ENCODE measurements at places on chromosomes 1 and 21.
A peak's percentile ranks its signal among the peaks of the same experiment; 100 is the strongest.

DNA sequence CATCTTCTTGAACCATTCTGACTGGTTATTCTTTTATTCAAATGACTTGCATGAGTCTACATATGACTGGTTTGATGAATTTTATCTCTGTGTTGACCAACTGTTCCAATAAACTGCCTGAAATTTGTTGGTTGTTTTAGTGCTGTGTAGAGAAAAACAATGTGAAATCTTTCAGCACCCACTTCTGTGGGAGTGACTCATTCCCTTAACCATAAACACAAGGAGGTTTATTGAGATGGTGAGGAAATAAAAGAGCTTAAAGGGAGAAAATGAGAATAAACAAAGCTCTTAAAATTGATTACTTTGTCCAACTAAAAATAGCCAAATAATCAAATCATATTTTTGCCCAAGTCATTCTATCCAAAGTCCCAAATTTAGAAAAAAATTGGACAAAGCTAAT, 341.1 kb downstream of the TGFB2 start:
- DNase-seq: no peak

DNA sequence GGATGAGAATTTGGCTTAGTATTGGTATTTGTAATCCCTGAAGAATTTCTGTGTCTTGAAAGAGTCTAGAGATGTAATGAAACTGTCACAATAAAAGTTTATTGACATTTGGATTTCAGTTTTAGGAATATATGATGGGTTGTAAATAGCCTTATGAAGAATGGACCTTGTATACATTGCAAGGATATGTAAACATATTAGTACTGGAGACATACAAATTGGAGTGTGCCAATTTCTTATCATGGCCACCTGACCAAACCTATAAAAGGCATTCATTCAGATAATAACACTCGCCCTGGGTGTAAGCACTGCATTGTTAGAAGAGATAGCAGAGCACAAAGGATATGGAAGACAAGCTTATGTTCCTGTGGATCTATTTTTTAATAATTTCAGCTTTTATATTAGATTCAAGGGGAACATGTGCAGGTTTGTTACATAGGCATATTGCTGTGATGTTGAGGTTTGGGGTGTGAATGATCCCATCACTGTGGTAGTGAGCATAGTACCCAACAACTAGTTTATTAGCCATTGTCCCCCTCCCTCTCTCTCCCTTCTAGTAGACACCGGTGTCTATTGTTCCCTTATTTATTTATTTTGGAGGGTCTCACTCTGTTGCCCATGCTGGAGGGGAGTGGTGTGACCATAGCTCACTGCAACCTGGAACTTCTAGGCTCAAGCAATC, 8.6 kb downstream of the S1PR1 start:
- no peak for DNase-seq

DNA sequence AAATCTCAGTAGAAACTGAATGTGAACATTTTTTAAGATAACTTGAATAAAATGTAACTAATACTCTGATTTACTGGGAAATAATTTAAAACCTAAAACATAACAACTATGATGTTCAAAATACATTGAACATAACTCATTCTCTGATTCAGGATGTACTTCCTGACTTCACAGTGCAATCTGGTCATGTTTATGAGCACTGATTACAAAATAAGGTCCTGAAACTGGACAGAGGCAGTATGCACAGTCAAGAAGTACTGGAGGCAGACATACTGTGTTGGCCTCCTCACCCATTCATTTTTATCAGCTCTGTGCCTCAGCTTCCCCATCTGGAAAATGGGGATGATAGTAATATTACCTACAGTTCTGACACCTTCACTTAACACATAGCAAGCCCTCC, 651.3 kb downstream of the PTPRC start:
- DNase-seq: no peak

- no peak for DNase-seq
These were observed 58.0 kb downstream of the ACBD3 start for GRCh38 chr1:226128487-226129075.

- no peak for DNase-seq
These were observed 130.4 kb upstream of the ADGRL2 start for GRCh38 chr1:81670286-81670685.

GRCh38 chr1:15739745-15740144, 2.6 kb upstream of the TMEM82 start:
- DNase-seq: no peak

- DNase-seq: no peak
These were observed 181.1 kb downstream of the KCNK2 start for GRCh38 chr1:215263636-215264035.

DNA sequence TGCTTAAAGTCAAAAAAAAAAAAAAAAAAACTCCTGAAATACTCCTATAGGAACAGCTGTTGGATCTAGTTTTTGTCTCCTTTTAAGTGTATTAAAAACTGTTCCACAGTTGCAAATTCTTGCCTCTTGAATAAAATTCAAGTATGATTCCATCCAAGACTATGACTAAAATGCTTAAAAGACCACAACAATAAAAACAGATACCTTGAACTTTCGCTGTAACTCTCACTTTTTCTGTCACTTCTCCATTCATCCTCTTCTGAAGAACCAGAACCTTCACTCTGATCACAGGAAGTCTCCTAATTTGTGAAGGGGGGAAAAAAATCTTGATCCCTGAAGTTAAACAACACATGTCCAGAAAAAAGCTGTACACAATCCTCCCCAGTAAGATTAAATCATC, 55.0 kb upstream of the PSMG1 start:
- DNase-seq: no peak

DNA sequence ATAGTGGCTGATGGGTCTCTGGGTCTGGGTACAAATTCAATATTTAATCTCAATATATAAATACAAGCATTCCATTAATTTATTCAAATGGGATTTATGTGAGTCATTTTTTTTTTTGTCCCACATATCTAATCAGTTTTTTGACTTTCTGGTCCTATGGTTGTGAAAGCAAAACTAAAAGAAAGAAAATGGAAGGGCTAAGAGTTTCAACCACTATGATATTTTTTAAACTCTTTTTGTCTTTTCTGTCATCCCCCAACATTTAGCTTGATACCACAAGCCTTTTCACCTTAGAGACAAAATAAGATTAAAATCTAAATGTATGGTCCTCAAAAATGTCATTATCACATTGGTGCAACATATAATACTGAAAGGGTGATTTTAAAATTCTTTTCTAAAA, 602.7 kb upstream of the CHRM3 start:
- no peak for DNase-seq

DNA sequence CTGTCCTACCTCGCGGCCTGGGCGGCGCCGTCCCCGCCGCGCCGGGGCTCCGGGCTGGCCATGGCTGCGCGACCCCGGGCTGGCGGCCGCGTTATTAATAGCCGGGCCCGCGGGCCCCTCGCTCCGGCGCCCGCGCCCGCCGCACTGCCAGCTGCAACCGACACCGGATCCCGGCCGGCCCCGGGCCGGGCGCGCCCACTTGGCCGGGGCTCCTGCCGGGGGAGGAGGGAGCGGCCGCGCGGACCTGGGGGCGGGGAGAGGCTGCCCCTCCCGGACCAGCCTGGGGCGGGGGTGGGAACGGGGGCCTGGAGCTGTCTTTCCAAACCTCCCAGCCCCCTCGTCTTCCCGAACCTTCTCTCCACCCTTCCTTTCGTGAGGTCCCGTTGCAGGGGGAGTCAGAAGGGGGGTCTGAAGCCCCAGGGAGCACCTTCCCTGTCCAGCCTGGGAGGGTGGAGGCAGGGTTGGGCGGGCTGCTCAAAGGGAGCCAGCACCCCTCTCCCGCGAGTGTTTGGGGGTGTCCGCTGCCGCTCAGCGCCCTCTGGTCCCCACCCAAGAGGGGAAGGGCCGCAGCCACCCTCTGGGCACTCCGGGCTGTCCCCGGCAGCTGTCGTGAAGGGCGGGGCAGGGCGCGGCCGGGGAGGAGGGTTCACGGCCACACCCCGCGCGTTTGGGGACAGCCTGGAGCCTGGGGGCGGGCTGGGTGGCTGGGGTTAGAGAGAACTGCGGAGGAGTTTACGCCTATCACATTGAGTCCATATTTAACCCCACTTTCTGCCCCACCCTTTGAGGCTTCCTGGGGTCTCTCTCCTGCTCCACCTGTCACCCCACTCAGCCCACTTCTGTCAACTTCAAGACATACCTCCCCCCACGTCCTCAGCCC, at the start of gene SYNC:
Gene SYNC (minus strand): TSS at position 172 of the 880 bp plus-strand sequence. CDS start 110 bp downstream, at position 62.
- DNase-seq: no peak

GRCh38 chr1:42046761-42047507, 106.3 kb upstream of the GUCA2B start:
- DNase-seq: no peak

GRCh38 chr1:115757326-115757725, 11.2 kb downstream of the CASQ2 start:
- DNase-seq: no peak

- DNase-seq: no peak
These were observed 28.3 kb upstream of the KCNJ15 start for GRCh38 chr21:38228537-38228936.

- no peak for DNase-seq
These were observed 99.7 kb downstream of the HIVEP3 start for GRCh38 chr1:41819069-41819468.

GRCh38 chr1:117735045-117735992, 129.5 kb downstream of the TENT5C start:
- no peak for DNase-seq

GRCh38 chr1:33018112-33018511, 18.6 kb downstream of the AK2 start:
- no peak for DNase-seq

- no peak for DNase-seq
These were observed 61.9 kb downstream of the GPATCH2 start for GRCh38 chr1:217569021-217569420.

DNA sequence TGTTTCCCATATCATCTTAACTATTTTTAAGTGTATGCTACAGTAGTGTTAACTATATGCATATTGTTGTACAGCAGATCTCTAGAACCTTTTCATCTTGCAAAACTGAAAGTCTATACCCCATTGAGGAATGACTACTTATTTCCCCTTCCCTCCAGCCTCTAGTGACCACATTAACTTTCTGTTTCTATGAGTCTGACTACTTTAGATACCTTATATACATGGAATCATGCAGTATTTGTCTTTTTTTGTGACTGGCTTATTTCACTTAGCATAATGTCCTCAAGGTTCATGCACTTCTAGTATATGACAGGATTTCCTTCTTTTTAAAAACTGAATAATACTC, 96.5 kb upstream of the BTG3 start:
- DNase-seq: no peak

GRCh38 chr1:48109390-48110013, 112.3 kb upstream of the TRABD2B start:
- no peak for DNase-seq

DNA sequence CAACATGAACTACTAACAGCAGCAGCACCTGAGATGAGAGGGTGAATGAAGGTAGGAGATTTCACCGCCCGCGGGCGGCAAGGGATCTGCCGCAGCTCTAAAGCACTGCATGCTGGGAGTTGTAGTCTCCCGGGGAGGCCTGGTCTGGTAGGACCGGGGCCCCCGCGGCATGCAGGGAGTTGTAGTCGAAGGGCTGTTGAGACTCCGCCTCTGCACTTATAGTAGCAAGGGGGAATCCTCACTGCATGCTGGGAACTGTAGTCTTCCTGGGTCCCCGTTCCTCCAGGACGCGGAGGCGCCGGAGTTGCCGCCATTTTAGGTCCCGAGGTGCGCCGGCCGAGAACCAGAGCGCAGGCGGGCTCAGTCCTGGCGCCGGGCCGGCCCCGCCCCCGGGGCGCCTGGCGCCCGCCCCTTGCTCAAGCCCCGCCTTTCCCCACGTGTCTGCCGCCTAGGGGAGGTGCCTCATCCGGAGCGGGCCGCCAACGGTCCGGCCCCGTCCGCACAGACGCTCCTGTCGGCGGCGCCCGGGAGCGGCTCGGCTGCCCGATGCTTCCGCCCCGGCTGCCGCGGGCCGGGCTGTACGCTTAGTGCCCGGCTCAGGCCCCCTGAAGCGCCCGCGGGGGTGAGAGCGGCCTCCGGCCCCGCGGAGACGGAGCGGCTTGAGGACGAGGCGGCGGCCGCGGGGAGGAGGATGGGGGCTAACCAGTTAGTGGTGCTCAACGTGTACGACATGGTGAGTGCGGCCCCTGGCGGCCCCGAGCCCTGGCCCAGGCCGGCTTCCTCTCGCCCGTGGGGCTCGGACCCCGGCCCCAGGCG, at the start of gene DESI2:
Gene DESI2 (plus strand): TSS at position 504 of the 816 bp plus-strand sequence. CDS start 188 bp downstream, at position 692.
- peak; percentile 100 for DNase-seq

DNA sequence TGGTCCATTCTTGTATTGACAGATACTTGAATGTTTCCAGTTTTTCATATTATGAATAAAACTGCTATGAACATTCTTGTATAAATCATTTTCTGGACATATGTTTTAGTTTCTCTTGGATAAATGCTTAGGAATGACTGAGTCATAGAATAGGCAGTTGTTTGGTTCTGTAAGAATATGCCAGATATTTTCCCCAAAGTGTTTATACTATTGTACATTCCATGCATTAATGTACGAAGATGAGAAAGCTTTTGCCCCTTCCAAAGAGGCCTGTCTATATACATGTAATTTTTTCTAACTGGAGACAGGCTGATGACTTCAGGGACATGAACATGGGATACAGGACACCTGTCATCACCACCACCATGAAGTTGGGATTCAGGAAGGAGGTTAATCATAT, 11.3 kb downstream of the NBPF3 start:
- no peak for DNase-seq

GRCh38 chr1:4319496-4319895, 334.9 kb upstream of the AJAP1 start:
- no peak for DNase-seq

DNA sequence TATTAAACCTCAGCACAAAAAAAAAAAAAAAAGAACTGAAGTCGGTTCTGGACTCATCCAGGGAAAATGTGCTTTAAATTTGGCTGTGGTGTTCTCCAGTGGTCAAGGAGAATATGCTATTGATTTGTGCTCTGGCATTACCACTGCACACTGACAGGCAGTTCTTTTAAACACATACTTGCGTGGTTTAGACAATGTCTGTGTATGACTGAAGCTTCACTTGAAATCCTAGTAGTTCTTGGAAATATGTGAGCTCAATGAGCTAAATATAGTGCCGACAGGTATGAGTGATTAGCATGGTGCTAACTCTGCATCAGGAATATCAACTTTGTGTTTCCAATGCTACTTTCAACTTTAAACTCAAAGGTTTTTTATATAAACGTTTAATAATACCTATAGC, 415.6 kb downstream of the SMYD3 start:
- no peak for DNase-seq

GRCh38 chr1:81068726-81069125, 732.0 kb upstream of the ADGRL2 start:
- DNase-seq: no peak

DNA sequence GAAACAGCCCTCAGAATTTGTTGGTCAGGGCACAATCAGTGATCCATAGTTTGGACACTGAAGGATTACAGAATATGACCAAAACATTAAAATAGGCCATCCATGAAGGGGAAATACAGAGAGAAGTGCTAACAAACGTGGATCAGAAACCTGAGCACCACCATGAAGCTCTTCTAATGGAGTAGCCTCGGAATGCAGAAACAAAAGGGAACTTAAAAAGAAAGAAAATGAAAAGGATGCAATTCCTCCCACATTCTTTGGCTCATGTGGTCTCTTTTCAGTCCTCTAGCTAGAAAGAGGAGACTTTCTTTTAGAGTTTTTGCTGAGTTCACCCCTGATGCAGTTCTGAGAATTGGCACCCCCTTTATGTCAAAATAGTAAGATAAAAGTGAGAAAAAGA, 989.8 kb upstream of the B3GALT2 start:
- DNase-seq: no peak

GRCh38 chr1:226973898-226974543, 33.9 kb downstream of the COQ8A start:
- DNase-seq: no peak

GRCh38 chr21:33916200-33916567, 580 bp upstream of the ATP5PO start:
- no peak for DNase-seq

GRCh38 chr1:89451011-89451410, 73.6 kb upstream of the LRRC8B start:
- no peak for DNase-seq
